ENCODE measurements at places on chromosomes 7 and 10.

GRCh38 chr10:113928830-113929229 lies 74.4 kb downstream of the NHLRC2 start:
- no peak for DNase-seq

DNA sequence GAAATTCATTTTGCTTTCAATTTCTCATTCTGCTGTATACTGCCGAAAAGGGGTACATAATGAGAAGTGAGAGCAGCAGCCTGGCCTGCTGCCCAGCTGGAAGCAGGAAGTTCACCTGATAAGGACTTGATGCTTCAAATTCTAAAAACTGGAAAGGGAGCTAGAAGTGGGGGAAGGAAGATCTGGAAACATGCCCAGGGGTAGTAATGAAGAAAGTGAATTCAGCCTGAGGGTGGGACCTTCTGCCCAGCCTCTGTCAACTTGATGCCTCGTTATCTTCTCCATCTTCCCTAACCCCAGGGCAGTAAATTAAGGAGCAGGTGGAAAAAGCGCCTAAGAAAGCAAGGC lies 69.4 kb downstream of the ARMH3 start:
- DNase-seq = no peak

- no peak for DNase-seq
Measured at GRCh38 chr7:40843338-40843985, 708.7 kb downstream of the SUGCT start.

- DNase-seq = no peak
Measured at GRCh38 chr7:81284576-81284975, 365.7 kb upstream of the SEMA3C start.

DNA sequence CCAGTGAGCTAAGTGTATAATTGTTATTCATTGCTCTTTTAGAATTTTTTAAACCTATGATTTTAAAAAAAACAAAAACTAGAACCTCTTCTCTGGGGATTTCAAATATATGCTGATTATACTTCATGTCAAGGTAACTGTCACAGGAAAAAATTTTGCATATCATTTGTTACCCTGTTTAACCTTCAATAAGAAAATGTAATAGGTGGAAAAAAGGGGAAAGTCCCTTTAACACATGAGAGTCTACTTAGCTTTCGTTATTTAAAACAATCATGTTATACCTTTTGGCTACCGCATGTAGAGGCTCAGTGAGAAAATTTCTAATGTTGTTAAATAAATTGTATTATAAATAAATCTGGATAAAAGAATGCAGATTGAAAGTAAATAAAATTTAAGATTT lies 190.1 kb upstream of the AKR1E2 start:
- DNase-seq = no peak

GRCh38 chr10:104931612-104932134 lies 290.6 kb downstream of the SORCS3 start:
- DNase-seq = no peak

DNA sequence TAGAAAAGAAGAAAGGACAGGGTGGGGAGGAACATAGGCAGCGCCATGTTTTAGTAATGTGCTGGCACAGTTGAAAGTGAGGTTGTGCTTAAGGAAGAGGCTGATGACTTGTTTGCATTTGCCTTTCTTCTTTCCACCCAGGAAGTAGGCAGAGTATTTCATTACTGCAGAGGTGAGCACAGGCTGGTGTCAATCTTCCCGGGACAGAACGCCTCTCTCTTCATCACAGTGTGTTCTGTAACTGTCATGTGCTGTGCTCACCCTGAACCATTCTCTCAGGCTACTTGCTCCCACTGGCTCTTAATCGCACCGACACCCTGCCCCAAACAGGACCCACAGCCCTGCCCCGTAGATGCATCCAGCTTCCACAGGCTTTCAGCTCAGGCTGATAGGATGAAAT lies 135.8 kb upstream of the YAE1 start:
- DNase-seq = no peak

- DNase-seq = no peak
Measured at GRCh38 chr7:34747867-34748727, 90.1 kb downstream of the NPSR1 start.
